ENCODE measurements at places on chromosomes 7 and 10. TPM values are rescaled to one million over a fixed set of nuclear protein-coding genes. Genes with fewer than 3 reads are reported as not detected.

- no peak for DNase-seq
Observed at GRCh38 chr10:33248638-33249037, 85.8 kb downstream of the NRP1 start.

DNA sequence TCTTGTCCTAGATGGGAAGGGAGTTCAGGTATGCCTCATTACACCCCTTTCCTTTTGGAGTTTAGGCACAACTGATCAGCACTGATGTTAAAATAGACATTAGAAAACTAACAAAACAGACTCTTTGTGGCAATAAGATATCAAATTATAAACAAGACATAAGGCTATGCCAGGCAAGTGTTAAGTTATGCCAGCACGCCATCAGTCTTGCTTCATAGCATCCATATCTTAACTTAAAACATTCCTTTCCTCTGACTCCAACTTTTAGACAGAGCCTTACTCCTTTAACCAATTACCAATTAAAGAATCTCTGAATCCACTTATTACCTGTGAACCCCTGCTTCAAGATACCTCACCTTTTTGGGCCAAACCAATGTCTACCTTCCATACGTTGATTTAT lies 126.2 kb upstream of the ETV1 start:
- DNase-seq: no peak

DNA sequence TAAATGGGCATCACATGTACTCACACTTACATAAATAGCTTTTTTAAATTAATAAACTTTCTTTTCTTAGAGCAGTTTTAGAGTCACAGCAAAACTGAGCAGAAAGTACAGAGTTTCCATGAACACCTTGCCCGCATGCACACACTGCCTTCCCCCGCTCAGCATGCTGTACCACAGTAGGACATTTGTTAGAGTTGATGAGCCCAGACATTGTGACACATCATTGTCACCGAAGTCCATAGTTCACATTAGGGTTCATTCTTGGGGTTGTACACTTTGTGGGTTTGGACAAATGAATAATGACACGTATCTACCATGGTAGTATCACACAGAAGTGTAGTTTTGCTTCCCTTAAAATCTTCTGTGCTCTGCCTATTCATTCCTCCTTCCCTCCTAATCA lies 23.7 kb downstream of the UBN2 start:
- DNase-seq: no peak

DNA sequence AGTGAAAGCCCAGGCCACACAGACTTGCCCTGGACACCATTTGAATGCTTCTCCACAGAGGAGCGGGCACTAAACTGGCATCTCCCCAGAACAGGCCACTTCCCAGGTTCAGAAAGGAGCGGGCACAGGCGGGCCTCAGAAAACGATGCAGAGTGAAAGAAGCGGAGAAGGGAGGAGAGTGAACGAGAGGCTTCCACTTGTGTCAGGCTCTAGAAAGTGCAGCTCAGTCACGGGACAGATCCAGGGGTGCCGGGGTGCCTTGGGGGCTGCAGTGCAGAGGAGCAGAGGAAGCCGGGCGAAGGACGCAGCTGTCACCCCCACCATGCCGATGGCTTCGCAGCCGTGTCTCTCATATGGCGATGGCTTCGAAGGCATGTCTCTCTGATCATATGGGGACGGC lies 26.1 kb upstream of the PRKAR1B start:
- no peak for DNase-seq

GRCh38 chr10:29524294-29524693 lies 110.5 kb downstream of the SVIL start:
- no peak for DNase-seq

GRCh38 chr10:43421201-43421507 lies 12.2 kb upstream of the HNRNPF start:
- no peak for DNase-seq

The POU6F2 gene
- not detected for total RNA-seq

GRCh38 chr7:27172823-27173510 lies 1.2 kb downstream of the HOXA10 start:
- DNase-seq: peak; percentile 65
